T-cell (primary cell): ENCODE measurements at places on chromosomes 1 and 21.

DNA sequence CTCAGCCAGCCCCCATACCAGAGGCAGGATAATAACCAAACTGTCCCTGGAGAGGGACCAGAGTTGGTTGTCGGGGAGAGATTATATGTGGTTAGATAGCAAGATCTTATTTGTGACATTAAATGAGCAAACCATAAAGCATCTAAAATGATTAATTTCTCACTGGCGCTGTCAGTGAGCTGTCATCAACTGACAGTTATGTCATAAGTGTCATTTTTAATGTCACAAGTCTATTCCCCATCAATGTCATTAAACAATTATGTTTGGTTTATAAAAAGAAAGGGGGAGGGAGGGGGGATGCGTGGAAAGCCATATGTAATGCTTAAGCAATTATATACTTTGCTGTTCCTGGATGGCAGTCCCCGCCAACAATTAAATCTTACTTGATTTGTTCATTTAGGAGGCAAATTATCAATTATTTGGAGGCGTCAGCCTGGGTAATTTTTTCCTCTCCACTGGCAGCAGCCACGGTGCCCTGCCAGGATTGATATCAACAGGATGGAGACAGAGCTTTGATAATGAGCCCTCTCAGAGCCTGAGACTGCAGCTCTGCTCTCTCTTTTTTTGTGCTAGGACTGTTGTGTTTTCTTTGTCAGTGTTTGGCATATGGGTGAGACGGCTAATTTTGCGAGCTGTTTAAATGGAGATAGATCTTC lies 333.6 kb upstream of the CAMK1G start:
- DNase-seq: no peak

GRCh38 chr1:38030596-38031512 lies 15.7 kb downstream of the POU3F1 start:
- DNase-seq: no peak

DNA sequence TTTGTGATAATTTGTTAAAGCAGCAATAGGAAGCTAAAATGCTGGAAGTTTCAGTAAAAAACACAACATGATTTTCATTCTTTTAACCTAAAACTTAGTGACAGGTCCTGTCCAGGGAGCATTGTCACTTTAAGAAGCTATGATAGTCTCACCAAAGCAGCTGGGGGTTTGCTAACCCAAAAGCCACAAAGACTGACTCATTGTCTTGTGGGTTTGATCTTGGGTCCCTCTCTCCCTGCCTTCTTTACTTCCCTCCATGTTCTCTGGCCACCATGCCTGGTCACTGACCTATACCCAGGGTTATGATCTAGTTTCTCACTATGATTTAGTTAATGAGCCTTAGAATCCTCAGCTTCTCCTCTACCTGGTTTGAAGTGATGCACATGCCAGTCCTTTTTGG lies 213.5 kb upstream of the PTGFR start:
- DNase-seq: no peak

DNA sequence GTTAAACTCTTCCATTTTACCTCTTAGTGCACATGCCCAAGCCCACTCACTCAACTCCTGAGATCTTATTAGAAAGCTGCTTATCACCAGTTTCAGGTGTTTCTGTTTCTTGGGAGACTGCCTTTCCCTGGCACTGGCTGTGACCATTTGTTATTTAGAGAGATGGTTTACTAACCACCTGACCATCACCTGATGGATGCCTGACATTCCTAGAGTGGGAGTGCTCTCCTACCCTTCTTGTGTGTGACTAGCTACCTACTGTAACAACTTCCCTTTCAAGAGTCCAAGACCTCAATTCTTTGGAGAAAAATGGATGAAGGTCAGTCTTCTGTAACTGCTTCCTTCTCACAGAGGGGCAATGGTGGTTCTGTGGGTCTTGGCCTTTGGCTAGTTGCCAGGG lies 755.2 kb upstream of the ADAMTS5 start:
- DNase-seq: no peak

- no peak for DNase-seq
These were observed 17.2 kb downstream of the CFH start for GRCh38 chr1:196669051-196669450.

DNA sequence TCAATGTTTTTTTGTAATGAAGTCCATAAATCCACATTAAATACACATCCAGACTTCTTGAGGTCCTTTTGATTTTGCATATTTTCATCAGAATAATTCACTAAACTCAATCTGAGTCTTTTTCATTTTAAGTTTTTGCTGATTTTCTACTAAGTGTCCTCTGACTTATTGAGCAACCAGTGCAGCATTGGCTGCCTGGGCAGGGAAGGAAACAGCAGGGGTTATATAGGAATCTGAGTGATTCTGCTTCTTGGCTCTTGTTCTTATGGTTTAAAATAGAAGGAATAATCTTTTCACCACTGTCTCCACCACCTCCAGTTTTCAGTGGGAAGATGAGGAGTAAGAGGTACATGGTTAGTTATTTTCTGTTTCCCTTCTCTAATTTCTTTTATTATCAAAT lies 88.4 kb downstream of the ST6GALNAC5 start:
- DNase-seq: no peak

- no peak for DNase-seq
These were observed 57.8 kb downstream of the ZNF281 start for GRCh38 chr1:200351826-200352549.

DNA sequence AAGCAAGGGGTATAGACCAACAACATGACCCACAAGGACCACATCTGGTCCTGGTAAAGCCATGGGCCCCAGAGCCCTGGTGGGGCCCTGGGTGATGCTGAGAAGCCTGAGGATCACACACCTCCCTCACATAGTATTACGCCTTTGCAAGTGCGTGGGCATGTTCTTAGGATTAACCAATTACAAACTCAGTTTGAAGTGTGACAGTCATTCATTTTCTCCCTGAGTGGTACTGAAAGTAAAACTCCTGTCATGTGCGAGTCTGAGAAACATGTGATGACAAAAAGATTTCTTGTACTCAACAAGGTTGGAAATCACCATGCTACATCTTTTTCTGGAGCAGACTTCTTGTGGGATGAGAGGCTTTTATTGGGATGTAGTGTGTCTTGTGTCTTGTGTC lies 315.3 kb upstream of the DUSP10 start:
- DNase-seq: no peak

DNA sequence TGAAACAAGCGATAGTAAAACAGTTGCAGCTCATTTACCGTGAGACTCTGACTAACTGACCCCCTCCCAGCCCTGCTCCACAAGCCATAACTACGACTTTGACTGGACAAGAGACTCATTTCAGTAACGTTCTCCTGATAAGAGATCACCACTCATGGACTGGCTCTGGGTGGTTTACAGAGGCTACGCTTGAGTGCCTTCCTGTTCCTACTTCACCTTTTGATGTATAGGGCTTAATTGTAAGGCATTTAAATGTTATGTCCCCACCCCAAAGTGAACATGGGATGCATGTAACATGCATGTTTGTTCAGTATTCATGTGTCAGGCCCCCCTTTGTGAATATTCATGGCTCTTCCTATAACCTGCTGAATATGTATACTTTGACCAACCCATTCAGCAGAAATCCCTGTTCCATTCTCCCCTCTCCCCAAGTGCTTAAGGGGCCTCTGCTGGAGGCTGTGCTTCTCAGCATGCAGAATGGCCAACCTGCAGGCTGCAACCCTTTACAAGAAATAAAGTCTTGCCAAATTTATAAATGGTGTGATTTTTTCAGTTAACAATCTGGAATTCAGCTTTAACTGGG lies 50.7 kb upstream of the SPOCD1 start:
- DNase-seq: no peak

GRCh38 chr1:64546013-64546412 lies 76.1 kb downstream of the CACHD1 start:
- DNase-seq: no peak

DNA sequence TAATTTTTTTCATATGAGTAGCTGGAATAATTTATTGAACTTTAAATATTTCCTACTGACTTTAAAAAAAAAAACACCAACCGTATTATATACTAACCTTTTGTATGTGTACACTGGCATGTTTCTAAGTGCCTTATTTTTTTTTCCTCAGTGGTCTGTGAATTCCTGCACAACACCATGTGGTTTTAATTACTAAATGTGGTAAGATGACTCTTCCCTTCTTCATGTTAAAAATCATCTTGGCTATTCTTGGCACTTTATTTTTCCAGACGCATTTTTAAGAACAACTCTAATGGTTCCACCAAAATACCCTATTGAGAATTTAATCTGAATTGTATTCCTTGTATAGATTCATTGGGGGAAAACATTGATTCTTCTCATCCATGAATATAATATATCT lies 28.4 kb downstream of the PPP2R5A start:
- no peak for DNase-seq

DNA sequence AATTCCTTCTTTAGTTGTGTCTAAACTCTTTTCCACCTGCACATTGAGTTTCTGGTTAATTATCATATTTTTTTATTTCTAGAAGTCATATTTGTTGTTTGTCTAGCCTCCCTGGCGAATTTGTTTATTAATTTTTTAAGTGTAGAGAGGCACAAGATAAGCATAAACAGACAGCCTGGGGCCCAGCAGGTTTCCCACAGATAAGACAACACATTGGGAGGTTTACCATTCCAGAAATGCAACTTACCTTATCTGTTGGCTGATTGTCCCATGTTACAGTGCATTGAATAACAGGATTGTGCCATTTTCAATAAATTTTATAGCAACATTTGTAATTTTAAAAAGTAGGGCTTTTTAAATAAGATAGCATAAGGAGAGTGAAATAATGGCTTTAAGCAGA lies 34.9 kb downstream of the COG2 start:
- DNase-seq: no peak

DNA sequence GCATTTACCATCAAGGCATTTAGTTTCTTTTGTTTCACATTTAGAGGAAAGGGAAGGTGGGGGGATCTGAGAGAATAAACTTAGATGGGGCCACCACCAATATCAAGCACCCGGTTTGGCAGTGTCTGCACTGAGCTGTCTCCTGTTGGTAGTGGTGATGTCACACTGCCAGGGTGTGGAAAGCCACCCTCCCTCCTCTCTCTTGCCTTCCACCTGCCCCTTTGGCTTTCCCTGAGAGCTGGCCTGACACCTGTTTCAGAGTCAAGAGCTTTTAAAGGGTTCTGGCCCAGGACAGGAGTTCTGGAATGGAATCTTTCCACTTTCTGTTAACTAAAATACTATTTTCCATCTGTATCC lies 13.4 kb downstream of the ATF3 start:
- no peak for DNase-seq

- no peak for DNase-seq
These were observed 74.1 kb downstream of the GALNT2 start for GRCh38 chr1:230141021-230141648.

- DNase-seq: no peak
These were observed 9.8 kb downstream of the IFNGR2 start for GRCh38 chr21:33412832-33413519.

GRCh38 chr1:48611841-48612240 lies 139.8 kb upstream of the SPATA6 start:
- no peak for DNase-seq

DNA sequence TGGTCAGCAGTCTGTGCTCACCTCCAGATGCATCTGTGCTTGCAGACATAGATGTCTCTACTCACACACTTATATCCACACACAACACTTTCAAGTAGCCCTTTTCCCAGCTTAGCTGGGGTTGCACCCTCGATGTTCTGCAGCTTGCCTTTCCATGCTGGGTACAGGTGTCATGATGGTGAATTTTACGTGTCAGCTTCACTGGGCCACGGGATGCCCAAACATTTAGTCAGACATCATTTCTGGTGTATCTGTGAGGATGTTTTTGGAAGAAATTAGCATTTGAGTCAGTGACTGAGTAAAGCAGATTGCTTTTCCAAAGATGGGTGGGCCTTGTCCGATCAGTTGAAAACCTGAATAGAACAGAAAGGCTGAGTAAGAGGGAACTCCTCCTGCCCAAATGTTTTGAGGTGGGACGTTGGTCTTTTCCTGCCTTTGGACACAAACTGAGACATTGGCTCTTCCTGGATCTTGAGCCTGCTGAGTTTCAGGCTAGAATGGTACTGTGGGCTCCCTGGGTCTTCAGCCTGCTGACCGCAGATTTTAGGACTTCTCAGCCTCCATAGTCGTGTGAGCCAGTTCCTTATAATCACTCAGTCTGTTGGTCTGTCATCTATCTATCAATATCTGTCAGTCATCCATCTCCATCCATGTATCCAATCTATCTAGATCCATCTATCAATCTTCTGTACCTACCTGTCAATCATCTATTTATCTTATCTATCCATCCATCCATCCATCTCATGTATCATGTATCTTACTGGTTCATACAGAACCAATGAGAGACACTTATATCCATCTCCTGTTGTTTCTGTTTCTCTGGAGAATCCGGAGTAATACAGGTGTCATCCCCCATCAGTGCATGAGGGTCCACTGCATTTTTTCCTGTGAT lies 12.7 kb upstream of the OBSCN start:
- DNase-seq: no peak

GRCh38 chr1:86423873-86424272 lies at the start of gene CLCA2:
TSS of gene CLCA2 (plus strand) at chr1:86424171. CDS start at chr1:86424248, 77 bp downstream.
- no peak for DNase-seq

DNA sequence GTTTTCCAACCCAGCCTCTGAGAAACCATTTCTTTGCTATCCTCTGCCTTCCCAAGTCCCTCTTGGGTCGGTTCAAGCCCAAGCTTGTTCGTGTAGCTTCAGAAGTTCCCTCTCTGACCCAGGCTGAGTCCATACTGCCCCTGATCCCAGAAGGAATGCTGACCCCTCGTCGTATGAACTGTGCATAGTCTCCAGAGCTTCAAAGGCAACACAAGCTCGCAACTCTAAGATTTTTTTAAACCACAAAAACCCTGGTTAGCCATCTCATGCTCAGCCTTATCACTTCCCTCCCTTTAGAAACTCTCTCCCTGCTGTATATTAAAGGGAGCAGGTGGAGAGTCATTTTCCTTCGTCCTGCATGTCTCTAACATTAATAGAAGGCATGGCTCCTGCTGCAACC lies 23.8 kb downstream of the EIF2D start:
- DNase-seq: no peak

DNA sequence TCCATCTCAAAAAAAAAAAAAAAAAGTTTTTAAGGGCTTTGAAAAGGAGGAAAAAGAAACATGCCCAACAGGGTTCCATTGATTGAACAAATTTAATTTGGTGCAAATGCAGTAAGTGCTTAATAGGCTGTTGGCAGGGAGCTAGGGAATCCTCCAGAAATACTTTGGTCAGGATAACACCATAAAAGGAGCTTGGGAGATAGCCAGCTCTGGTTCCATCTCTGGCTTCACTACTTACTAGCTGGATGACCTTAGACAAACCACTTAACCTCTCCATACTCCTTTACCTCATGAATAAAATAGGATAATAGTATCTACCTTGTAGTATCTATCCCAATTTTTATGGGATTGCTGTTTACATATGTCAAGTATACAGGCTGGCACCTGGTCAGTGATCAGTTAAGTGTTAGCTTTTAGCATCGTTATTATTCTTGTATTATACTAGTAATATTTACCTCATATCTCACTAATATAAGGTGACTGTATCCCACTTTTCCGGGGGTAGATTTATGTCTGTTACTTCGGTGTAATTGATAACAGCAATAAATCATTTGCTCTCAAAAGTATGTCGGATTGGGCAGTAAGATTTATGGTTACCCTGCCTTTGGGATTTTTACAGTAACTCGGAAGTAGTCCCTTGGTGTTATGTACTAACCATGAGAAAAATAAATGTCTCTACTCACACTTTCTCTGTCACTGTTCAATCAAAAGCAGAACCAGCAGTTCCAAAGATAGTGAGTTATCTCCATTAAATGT lies 36.4 kb downstream of the BTG3 start:
- DNase-seq: no peak

GRCh38 chr1:242784084-242784483 lies 259.6 kb upstream of the PLD5 start:
- DNase-seq: no peak

- DNase-seq: no peak
These were observed 177.1 kb upstream of the EDN2 start for GRCh38 chr1:41661428-41662060.
